ENCODE measurements at places on chromosomes 16 and 17. TPM values are rescaled to one million over a fixed set of nuclear protein-coding genes. Genes with fewer than 3 reads are reported as not detected.

- DNase-seq = no peak
Observed at GRCh38 chr16:77555791-77556190, 121.0 kb upstream of the ADAMTS18 start.

- no peak for DNase-seq
Observed at GRCh38 chr17:73600103-73600871, 44.0 kb downstream of the SDK2 start.

GRCh38 chr16:84827131-84827574, 7.4 kb downstream of the CRISPLD2 start:
- no peak for DNase-seq

GRCh38 chr16:1216681-1217400, 8.2 kb downstream of the TPSG1 start:
- DNase-seq = no peak

DNA sequence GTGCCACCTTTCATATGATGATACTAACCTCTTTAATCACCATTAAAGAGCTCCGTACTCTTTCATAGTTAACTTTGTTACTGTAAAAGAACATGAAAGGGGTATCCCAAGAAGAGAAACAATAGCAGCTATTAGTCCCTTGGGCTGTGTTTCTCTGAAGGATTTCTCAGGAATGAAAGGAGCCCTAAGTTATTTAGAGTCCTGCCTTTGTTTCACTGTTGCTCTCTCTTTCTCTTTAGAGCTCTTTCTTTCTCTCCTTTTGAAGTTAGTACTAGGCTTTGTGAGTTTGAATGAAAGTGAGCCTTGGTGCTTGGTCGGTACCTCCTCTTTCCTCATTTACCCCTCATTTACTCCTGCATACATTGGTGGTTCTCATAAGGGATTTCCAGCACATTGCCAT, 20.5 kb upstream of the RASL10B start:
- no peak for DNase-seq

TIMM22 gene
- total RNA-seq = 9.0 TPM

EPOP gene
- total RNA-seq = 0.22 TPM

LGALS9 gene
- total RNA-seq = 230 TPM

GRCh38 chr16:21590796-21591195, 8.6 kb upstream of the METTL9 start:
- no peak for DNase-seq

GRCh38 chr16:88941913-88942909, 34.8 kb downstream of the CBFA2T3 start:
- no peak for DNase-seq

DNA sequence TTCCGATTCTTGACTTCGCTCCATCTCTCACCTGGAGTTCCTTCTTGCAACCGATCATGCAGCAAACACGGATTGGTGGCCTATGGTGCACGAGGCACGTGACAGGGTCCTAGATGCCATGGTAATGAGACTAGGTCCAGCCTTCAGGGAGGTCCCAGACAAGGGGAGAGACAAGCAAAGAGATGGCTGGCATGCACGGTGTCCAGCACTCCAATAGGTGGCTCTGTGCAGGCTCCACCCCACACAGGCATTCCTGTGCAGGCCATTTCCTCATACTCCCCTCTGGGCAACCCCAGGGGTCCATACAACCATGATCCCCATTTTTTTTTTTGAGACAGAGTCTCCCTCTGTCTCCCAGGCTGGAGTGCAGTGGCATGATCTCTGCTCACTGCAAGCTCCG, 31.3 kb downstream of the WNT9B start:
- no peak for DNase-seq

ENPP7 gene
- total RNA-seq = not detected

- DNase-seq = no peak
Observed at GRCh38 chr16:82042846-82043245, 7.8 kb downstream of the HSD17B2 start.

GRCh38 chr17:42750739-42751344, 6.0 kb upstream of the EZH1 start:
- DNase-seq = no peak

DNA sequence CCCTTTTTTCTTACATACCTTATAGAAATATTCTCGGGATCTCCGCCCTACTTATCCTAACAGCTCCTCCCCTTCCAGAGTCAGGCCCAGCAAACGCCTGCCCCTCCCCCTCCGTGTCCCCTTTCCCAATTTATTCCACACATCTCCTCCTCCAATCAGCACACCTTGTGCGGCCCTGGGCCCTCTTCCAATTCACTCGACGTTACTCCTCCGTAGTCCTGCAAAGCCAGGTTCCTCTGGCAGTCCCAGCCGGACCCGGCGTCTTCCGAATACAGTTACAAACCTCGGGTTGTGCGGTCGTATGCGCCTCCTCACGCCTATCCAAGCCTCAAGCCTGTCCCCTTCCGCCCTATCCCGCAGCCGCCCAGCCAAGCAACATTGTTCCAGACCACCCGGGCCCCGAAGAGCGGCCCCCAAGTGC, 677 bp downstream of the CBX1 start:
- peak; percentile 60 for DNase-seq

- no peak for DNase-seq
Observed at GRCh38 chr17:58282442-58282841, 1.7 kb upstream of the MPO start.

DNA sequence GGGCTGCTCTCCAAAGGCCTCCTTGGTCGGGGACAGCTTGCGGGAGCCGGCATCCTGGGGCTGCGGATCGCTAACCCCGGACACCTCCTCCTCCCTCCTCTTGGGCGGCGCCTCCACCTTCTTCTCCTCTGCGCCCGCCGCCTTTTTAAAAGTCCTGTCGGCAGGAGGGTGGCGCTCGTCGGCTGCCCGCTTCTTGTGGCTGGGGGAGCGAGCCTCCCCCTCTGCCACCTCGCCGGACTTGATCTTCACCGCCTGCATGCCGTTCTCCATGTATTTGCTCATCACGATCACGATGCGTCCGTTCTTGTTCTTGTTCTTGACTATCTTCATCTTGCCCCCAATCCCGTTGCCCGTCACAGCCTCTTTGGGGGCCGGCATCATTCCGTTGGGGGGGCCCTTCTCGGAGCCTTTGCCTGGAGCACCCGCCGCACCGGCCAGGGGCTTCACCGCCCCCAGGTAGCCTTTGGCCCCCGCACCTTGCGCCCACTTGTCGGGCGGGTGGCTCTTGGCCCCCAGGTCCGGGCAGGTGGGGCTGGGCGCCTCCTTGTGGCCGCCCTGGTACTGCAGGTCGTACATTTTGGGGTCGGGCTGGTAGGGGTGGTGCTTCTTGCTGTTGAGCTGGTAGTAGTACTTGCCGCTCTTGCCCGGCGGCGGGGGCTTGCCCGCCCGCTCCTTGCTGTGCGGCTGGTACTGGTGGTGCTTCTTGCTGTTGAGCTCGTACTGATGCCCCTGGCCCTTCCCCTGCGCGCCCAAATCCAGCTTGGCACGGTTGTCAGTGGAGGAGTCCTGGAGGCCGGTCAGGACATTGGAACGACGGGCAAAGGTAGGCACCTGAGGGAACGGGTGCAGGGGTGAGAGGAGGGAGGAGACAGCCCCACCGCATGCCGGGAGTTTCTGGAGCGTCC, 4.4 kb downstream of the CBX4 start:
- DNase-seq = peak; percentile 39
